ENCODE measurements at places on chromosomes 6 and 20. TPM values are rescaled to one million over a fixed set of nuclear protein-coding genes. Genes with fewer than 3 reads are reported as not detected.

DNA sequence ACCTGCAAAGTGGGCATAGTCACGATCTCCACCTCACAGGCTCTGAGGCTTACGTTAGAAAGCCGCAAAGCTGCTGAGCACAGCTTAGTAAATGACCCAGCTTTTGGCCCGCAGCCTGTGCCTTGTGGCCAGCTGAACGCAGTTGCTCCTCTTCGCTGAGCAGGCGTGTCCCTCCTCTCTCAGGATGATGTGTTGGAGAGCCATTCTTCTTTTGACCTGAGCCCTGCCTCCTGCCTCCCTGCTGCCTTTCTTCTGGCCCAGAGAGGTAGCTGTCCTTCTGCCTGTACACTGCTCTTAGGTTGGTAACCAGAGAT is 47.6 kb upstream of the MYL9 start:
- DNase-seq, result peak; percentile 76

- no peak for DNase-seq
Measured at GRCh38 chr20:17061715-17062114, 165.1 kb upstream of the PCSK2 start.

DNA sequence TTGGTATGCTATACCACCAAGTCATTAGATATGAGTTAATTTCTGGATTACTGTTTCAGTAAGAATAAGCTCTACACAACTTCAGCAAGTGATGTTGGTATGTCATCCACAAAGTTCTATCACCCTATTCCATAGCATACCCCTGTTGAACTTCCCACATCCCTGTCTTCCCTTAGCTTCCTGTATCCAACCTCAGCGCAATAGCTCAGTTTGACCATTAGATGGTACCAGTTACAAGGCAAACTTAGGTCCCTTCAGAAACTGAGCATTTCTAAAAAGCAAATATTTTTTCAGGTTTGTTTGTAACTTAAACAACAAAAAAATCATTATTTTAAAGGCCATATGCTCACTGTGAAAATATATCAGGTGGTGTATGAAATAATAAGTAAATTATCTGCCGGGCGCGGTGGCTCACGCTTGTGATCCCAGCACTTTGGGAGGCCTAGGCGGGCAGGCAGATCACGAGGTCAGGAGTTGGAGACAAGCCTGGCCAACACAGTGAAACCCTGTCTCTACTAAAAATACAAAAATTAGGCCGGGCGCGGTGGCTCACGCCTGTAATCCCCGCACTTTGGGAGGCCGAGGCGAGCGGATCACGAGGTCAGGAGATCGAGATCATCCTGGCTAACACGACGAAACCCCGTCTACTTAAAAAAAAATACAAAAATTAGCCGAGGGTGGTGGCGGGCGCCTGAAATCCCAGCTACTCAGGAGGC is 8.8 kb upstream of the MOG start:
- no peak for DNase-seq

DNA sequence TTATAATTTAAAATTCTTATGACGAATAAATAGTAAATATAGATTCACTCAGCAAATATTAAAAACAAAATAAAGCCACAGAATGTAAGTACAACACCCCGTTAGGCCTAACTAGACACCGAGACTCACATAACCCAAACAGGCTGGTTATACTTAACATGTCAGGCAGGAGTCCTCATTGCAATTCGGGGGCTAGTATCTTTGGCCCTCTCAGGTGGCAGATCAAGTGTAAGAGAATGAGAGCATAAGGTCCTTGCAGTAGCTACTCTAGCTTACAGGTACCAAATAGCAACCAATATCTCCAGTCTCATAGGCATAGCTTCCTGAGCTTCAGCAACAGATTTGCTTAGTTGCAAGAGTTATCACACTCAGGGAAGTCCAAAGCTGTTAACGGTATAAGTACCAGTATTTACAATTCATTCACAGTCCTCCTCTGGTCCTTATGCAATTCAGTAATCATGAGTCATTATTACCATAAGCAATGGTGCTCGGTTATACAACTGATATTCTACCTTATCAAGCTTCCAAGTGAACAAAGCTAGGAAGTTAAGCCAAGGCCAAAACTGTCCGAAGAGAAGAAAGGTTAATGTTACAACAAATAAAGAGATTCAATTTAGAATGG is 20.1 kb downstream of the REV3L start:
- DNase-seq, result no peak

GRCh38 chr6:921400-921799 is 228.5 kb upstream of the EXOC2 start:
- no peak for DNase-seq

GRCh38 chr20:64051561-64052325 is 2.3 kb upstream of the SOX18 start:
- peak; percentile 48 for DNase-seq

CDH26 gene
- 1.8 TPM for total RNA-seq

SSTR4 gene
- not detected for total RNA-seq

RRAGD gene
- total RNA-seq, result 59.3 TPM
